ENCODE measurements at places on chromosomes 12 and 14.

DNA sequence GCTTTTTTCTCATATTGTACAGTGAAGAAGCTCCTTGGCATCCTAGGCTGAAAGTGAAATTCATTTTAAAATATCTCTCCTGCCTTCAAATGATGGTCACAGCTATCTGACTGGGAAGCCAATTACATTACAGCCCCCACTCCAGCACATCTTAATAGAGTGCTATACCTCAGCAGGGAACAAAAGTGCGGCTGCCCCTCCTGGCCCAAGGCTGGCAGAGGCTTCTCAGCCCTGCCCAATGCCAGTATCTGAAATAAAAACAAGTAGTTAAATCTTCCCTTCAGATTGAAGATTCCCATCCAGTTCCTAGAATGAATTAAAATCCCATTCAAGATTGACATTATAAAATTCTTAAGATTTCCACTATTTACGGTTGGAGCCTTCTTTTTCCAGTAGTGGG is 54.9 kb upstream of the GNG2 start:
- no peak for DNase-seq

DNA sequence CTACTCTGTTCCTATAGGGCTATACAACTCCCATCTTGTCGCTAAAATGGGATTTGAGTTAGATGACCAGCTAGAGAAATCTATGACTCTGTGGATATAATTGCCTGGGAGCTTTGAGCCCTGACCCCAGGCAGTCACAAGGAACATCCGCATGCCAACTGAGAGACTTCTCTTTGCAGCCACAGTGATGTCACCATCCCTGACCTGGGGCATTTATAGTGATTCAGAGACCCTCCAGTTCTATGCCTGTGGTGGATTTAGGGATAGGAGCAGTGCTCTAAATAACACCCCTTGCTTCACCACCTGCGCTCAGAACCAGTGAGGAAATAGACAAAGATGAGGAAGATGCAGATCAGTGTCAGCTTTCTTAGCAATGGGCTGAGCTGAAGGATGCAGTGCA is 86.2 kb downstream of the RIN3 start:
- DNase-seq: no peak

DNA sequence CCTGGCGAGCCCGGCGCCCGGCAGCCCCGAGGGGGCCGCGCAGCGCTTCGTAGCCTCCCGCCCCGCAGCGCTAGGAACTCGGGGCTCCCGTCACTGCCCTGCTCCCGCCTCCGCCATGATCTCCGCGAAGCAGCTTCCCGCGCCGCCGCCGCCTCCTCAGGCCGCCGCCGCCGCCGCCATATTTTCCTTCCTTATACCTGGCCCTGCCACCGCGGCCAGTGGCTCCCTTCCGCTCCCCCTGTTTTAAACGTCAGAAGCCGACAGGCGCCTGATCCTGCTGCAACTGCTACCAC is 286 bp downstream of the PPP4R3A start:
- DNase-seq: peak; percentile 46

GRCh38 chr12:46365951-46366379 is 6.6 kb downstream of the SLC38A2 start:
- DNase-seq: no peak

- DNase-seq: no peak
Measured at GRCh38 chr12:131056626-131057025, 102.9 kb downstream of the ADGRD1 start.

DNA sequence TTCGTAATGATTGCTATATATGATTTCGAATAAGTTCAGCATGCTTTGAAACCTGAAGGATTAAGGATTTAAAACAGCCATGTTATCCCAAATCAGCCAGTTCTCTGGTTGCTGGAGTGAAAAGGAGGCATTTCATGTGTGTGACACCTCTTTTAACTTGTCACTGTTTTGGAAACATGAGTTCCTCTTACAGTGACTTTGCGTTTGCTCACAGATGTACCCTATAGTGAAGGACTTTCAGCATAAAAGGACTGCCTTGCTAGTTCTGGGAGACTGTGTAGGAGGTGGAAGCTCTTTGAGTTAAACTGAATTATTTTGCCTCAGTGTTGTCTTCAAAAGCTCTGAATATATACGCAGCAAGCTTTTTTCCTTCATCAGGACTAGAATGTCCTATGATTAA is 7.6 kb downstream of the RNASE11 start:
- no peak for DNase-seq

DNA sequence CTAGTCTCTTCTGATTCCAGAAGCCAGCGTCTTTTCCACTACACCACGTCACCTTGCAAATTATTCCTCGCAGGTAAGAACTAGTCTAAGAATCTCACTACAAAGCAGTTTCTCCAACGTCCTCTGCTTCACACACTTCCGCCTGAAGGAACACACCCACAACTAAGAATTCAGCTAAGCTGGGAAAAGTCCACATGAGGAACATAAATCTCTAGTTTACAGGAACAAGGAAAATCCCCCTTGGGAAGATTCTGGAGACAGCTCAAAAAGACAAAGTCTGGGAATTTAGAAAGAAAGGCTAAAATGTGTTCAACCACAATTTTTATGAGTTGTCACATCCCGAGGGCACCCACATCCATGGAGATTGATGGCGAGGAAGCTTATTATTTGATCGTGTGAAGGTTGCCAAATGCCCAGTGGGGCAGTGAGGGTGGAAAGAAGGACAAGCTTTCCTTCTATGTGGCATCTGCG is 780.2 kb upstream of the TBX3 start:
- no peak for DNase-seq

GRCh38 chr14:90985601-90986242 is 74.7 kb downstream of the RPS6KA5 start:
- DNase-seq: no peak

GRCh38 chr12:208813-209212 is 5.1 kb downstream of the SLC6A12 start:
- no peak for DNase-seq

DNA sequence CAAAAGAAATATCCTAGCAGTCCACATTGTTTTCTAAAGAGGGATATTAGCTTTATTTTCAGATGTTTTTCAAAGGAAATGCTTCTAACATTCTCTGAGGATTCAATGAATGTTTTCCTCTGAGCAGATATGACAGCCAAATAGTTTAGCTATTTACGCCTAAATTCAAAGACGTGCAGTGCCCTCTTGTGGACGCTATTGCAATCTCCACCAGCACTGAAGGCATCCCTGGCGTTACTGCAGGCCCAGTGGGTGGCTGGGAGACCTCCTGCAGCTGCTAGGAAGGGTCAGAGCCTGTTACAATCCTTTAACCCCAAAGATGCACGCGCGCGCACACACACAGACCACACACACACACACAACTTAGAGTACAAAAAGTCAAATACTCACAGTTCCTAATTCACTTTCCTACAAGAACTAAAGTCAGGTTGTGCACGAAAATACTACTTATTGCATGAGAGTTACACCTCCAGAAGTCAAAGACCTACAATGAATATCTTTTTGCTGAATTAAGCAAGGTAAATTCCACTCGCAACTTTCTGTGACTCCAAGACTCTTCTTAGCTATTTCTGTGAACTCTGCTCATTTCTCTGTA is 589.3 kb upstream of the TMEM132C start:
- peak; percentile 18 for DNase-seq

DNA sequence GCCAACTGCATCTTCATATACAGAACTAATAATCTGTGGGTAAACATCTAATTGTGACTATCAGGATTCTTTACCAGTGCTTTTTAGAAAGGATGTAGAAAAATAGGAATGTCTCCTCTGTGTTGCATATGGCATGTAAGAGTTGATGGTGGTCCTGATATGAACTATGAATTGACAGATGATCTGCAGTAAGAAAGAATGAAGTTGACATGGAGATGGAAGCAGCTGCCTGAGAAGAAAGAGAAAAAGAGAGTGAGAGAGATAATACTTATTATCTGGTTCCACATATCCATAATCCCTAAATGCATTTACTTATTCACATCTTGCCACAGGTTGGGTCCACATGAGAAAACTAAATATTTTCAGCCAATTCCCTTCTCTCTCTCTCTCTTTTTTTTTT is 1022.9 kb downstream of the SLC6A15 start:
- DNase-seq: no peak

GRCh38 chr12:111150360-111150759 is 218.5 kb downstream of the PHETA1 start:
- no peak for DNase-seq

- no peak for DNase-seq
Measured at GRCh38 chr12:53944907-53945847, 6.5 kb downstream of the HOXC13 start.

GRCh38 chr14:53109105-53110041 is 43.8 kb downstream of the DDHD1 start:
- DNase-seq: peak; percentile 48

- no peak for DNase-seq
Measured at GRCh38 chr12:20486233-20486632, 117.9 kb downstream of the PDE3A start.

DNA sequence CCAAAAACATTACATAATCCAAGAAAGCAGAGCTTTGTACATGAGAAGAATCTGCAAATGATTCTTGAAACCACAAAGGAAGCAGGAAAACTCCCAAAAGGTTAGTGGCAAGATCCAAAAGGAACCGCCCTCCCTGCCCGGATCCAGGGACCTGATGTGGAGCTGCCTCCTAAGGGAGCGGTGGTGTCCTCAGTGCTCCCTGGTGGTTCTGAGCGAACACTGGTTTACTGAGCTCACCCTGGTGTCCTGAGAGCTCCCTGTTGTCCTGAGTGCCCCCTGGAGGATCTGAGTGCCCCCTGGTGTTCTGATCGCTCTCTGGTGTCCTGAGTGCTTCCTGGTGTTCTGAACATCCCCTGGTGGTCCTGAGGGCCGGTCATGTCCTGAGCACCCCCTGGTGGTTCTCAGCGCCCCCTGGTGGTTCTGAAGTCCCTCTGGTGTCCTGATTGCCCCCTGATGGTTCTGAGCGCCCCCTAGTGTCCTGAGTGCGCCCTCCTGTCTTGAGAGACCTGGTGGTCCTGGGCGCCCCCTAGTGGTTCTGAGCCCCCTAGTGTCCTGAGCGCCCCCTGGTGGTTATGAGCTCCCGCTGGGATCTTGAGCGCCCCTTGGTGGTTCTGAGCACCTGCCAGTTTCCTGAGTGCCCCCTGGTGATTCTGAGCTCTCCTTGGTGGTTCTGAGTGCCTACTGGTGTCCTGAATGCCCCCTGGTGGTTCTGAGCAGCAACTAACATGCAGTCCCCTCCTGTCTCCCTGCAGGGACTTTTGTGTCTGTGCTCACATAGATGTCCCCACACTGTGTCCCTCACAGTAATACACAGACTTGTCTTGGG is 891.1 kb downstream of the TMEM121 start:
- DNase-seq: no peak

- DNase-seq: no peak
Measured at GRCh38 chr14:61174987-61175386, 106.2 kb downstream of the TMEM30B start.

DNA sequence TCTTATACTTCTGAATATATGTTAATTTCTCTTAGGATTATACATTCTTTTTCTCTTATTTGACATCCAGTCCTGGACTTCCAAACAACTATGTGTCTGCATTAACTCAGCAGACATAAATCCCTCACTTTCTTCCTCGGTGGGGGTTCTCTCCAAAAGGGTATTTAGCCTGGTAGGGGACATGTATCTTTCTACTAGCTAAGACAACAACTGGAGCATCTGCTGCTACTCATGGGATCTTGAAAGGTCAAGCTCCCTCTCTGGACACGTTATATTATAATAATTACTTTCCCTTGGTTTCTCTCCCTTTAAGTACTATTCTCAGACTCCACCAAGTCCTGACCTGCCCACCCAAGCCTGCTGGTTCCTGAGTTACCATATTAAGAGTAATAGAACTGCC is 983.7 kb upstream of the FLRT2 start:
- no peak for DNase-seq

GRCh38 chr12:10562306-10562933 is 51.0 kb downstream of the MAGOHB start:
- peak; percentile 45 for DNase-seq

- no peak for DNase-seq
Measured at GRCh38 chr12:103540319-103540718, 44.6 kb upstream of the C12orf42 start.

GRCh38 chr12:12290206-12290605 is 23.4 kb upstream of the LRP6 start:
- no peak for DNase-seq

- DNase-seq: no peak
Measured at GRCh38 chr12:98977186-98977585, 332.1 kb downstream of the APAF1 start.

DNA sequence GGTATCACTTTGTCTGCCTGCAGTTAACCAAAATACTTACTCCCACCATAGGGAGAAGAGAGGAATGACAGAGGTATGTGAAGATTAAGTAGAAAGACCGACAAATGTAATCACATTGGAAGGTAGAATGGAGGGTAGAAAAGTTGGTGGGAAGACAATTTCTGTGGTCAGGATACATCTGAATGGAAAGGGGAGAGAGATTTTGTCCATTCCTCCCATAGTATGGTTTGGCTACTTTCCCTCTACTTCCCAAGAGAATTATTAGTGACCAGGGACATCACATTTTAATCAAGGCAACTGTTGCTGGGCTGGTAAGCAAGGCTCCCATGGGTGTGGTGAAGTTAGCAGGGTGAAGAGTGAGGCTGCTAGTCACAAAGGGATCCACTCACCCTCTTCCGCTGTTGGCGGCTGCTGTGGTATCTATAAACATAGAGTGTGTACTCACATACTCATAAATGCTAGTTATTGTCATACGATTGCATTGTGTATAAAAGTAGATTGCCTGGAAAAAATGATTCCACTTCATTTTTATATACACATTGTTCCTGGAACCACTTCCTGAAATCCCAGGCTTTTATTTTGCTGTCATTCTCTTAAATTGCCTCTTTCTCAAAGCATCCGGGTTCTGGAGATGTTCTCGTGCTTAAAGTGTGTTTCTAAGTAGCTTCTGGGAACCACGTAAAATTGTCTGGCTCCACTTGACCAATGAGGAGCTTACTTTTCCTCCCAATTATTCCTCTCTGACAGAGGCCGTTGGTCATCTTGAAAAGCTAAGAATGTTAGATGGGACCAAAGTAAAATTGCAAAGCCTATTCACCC is 413.1 kb downstream of the ZFP36L1 start:
- no peak for DNase-seq

DNA sequence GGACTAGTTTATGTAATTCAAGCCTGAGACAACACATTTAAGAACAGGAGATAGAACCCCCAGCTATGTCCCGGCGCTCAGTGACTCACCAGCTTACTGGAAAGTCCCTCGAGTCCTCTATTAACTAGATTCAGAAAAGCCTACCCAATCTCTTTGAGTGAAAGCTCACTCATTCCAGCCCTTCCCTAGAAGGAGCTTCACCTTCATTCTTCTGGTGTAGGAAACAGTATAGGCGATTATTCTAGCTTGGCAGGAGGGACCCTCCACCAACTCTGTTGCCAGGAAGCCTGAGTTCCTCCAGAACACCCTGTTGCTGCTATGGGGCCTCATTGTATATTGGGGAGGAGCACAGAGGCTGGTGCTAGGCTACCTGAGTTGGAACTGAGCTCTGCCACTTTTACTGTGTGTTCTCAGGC is 57.2 kb upstream of the AEBP2 start:
- no peak for DNase-seq

GRCh38 chr12:3160081-3160480 is 82.9 kb downstream of the TSPAN9 start:
- no peak for DNase-seq

All from AML-193 (cell line).